ENCODE measurements at places on chromosomes 7 and 10.
A peak's percentile ranks its signal among the peaks of the same experiment; 100 is the strongest.

DNA sequence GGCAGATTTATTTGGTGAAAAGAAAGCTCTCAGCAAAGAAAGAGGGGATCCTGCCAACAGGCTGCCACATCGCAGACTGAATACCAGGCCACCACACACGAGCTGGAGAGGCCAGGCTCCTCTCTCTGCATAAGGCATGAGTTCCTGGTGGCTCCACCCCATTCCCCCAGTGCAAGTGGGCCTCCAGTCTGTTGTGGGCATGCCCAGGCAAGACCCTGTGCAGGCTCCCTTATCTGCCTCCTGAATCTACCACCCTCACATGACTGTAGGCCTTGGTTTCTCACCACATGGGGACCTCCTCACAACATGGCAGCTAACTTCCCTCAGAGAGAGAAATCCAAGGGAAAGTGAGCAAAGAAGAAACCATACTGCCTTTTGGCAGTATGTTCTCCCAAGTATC lies 26.7 kb upstream of the CUL1 start:
- no peak for DNase-seq

DNA sequence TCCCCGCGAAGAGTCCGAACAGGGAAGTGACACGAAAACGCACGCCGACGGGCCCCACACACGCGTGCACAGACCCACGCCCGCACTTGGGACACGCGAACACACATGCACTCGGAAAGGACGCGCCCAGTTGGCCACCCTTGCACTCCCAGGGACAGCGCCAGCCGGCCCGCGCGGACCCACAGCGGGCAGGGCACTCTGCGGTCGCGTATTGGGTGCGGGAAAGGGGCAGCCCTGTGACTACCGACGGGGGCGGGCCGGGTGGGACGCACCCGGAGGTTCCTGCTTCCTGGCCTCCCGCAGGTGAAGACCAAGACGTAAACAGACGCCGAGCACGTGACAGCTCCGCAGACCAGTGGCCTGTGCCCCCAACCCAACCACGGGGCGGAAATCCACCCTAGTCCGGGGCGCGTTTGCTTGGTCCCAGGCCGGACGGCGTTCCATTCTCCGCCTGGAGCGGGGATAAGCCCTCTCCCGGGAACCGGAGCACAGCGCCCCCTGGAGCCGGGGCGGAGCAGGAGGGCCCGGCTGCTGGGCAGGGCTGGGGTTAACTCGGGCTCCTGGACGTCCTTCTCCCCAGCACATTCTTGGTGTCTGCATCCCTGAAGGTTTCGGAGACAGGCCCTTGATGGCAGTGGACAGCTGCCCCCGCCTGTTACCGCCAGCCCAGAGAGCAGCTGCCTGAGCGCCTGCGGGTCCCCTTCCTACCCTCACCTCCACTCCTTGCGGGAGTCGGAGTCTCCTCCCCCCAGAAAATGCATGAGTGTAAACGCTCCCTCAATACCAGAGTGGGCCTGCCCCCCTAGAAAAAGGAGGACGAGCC lies 2.0 kb upstream of the LZTS2 start:
- peak; percentile 74 for DNase-seq

GRCh38 chr10:13340068-13340467 lies 8.0 kb downstream of the SEPHS1 start:
- DNase-seq: no peak

DNA sequence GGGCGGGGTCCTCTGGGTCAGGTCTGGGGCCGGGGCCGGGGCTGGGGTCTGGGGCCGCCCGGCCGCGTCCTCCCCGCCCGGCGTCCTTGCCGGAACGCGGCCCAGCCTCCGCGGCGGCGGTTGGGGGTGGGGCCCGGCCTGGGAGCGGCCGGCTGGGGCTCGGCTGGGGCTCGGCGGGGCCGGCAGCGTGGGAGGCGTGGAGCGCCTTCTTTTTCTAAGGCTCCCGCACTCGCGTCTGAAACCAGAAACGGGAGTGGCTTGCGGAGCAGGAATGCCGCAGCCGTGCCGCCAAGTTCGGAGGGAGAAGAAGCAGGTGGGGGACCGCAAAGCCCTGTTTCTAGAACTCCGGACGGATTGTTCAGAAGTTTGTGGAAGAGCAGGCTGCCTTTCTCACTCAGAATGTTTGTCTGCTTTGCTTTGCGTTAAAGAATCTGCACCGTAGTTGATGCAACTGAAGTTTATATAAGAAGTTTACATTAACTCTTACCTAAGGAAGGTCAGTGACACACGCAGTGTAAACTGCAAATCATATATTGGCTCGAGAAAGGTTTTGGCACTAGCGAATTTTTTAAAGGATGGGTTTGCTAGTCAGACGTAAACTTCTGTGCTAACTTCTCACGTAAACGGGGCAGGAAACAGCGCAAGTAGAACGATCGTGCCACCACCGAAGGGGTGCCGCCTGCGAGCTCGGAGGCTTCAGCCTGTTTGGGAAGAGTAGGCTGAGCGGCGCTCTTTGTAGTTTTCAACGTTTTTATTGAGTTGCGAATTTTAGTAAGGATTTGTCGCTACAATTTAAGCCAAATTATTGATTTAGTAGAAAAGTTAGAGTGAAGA lies 729 bp downstream of the DNAJB6 start:
- DNase-seq: peak; percentile 74

- peak; percentile 91 for DNase-seq
Measured at GRCh38 chr7:139680676-139681462, 96.9 kb downstream of the HIPK2 start.

- DNase-seq: no peak
Measured at GRCh38 chr10:48224979-48225560, 49.4 kb downstream of the FRMPD2 start.

DNA sequence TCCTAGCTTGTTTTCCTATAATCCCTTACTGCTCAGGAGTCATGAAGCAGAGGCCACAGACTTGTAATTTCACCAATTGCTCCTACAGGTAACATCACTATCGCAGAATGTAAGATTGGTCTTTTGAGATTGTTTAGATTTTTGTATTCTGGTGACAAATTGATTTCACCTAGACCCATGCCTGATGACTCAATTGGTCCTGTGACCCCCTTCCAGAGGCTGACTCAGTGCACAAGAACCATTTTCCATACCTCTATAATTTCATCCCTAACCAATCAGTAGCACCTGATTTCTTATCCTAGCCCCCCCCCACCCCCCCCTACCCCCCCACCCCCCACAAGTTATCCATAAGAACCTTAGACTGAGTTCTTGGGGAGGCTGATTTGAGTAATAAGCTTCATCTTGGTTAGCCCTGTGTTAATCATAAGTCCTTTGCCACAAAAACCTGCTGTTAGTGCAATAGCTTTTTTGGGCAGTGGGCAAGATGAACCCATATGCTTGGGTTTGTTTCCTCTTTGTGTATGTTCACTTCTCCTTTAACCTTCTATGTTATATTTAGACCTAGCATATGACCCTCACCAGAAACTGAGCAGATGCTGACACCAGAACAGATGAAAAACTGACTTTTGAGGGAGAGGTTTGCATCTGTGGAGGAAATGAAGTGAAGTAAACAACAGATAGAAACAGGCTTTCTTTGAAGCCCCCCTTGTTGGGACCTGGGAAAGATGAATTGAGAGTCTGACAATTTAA lies 187.1 kb downstream of the KIF20B start:
- DNase-seq: no peak

DNA sequence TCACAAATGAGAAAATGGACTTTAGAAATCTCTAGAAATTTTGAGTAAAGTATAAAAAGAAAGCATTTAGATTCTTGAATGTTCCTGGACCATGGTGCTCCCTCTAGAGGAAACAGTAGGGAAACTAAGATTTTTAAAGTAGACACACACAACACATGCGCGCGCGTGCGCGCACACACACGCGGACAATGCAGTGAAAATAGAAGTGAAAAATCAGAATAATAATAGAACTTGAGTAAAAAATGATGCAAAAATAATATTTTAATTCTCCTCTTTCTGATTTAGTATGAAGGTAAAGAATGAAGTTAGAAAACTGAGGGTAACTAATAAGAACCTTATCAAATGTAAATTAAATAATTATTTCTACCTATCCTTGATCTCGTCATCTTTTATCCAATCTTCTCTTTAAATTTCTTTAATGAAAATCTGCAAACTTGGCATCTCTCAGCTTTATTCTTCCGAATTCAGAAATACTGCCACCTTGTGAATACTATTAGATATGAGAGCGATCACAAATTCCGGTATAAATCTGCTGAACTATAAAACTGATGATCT lies 117.0 kb upstream of the AMPH start:
- no peak for DNase-seq

- no peak for DNase-seq
Measured at GRCh38 chr7:47539398-47540052, 42.4 kb downstream of the TNS3 start.

GRCh38 chr10:61688551-61689308 lies 26.0 kb downstream of the CABCOCO1 start:
- DNase-seq: no peak

DNA sequence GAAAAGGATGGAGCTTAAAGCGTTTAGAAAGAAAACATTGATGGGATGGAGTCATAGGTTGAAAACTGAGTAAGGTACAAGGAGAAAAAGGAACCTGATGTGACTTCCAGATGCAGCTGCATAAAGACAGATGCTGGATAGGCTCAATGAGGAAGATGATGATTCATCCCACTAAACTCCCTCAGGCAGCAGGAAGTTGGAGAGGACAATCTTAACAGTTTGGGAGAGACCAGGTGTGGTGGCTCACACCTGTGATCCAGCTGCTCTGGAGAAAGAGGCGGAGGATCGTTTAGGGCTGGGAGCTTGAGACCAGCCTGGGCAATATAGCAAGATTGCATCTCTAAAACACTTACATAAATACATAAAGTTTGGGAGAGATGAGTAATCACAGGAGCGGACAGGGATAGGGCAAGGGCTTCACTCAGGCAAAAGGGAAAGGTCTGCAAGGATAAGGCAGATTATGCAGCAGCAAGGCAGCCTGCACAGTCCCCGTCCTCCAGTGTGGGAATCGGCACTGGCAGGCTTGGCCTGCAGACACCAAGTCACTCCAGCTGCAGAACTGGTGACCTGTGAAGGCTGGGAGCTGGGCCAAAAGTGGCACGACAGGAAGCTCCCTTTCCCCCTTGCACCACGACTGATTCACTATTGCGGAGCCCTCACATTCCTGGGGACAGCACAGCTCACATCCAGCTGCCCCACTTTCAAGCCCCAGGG lies 438.5 kb downstream of the GRID1 start:
- DNase-seq: no peak

DNA sequence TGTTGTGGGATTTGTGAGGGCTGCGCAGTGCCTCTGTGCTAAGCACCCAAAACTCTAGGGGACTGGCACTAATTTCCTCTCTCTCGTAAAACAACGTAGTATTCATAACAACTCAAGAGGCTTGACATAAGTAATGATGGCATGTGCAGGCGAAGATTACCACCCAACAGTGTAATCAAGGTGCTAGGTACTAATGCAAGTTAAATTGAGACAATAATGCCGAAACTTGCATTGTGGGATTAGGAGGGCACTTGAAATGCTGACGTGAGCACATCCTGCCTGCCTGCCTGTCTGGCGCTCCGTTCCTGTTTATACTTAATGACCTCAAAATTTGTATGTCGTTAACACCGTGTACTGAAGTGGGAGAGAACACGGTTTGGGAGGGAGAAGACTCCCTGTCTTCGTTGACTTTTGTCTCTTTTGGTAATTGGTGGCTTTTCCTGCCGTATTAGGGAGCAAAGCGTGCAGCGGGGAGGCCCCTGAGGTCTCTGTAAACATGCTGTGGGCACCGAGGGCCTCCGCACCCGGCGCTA lies 139.0 kb downstream of the MGMT start:
- DNase-seq: no peak

- no peak for DNase-seq
Measured at GRCh38 chr10:58698777-58699356, 186.2 kb downstream of the BICC1 start.

DNA sequence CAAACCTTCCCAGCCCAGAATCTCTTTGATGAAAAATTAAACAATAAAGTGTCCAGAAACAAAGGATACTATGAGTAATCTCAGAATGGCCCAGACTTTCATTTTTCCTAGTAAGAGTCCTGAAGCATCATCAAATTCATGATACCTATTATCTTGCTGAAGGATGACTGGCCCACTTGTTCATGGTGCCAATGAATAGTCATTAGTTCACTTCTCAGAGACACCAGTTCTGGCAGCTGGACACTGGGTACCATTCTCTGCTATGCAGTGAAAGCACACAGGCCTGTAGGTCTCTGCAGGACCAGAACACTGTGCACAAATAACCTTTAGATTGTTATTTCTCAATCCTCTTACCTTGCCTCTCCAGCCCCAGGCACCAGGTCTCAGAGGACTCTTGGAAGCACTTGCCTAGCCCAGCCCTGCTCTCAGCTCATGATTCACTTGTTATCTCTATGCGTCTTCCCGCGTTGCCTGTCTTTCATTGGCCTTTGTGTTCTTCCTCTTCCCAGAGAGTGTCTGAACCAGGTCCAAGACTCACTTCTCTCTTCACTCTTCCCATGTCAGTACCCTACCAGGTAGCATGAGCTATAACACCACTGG lies 98.1 kb upstream of the AGBL3 start:
- DNase-seq: no peak

- peak; percentile 15 for DNase-seq
Measured at GRCh38 chr7:28298870-28299518, 113.3 kb upstream of the CREB5 start.

- DNase-seq: no peak
Measured at GRCh38 chr7:157849341-157849596, 512.5 kb downstream of the DNAJB6 start.

DNA sequence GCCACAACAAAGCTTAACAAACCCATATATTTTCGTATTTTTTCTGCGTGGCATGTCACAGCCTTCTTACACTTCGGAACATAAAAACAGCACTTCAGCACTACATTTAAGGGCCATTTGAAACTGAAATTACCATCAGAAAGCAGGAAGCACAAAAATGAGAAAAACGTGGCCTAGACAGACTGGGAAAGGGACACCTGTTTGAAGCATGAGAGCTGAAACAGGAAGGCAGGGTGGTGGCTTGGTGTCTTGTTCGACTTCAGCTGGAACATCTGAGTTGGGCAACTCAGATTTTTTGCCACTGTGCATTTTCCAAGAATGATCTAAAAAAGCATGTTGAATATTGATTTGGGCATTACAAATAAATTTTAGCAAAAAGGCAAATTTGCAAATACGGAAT lies 243.2 kb downstream of the ELMO1 start:
- no peak for DNase-seq

DNA sequence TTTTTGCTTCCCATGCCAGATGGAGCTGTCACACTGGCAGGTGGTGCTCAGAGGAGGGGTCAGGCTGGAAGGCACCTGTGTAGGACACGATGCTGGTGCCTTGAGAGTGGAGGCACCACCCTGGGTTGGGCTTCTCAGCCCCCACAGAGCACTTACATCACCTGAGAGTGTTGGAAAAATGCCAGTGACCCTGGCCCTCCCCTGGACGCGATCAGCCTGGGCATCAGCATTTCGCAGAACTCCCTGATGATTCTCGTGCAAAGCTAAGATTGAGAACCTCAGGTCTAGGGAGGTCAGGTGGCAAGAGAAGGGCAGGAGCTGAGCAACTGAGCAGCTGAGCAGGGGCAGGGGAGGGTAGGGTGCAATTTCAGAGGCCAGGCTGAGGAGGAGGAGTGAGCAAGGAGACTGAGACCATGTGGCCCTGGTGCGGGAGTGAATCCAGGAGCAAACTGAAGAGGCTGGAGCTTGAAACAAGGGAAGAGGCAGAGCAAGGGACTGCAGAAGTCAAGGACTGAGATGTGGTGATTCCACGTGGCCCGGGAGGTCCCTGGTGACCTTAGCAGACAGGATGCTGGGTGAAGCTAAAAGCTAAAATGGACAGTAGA lies 24.7 kb upstream of the GRID1 start:
- DNase-seq: no peak

GRCh38 chr7:77627309-77627676 lies 69.0 kb upstream of the RSBN1L start:
- DNase-seq: no peak

GRCh38 chr10:114499630-114500190 lies 95.4 kb upstream of the AFAP1L2 start:
- DNase-seq: peak; percentile 95

GRCh38 chr10:127553417-127553816 lies 4.3 kb downstream of the NPS start:
- no peak for DNase-seq

Data from activated naive CD4-positive, alpha-beta T cell treated with anti-CD3 and anti-CD28 coated beads for 36 hours (primary cell).